ENCODE measurements at places on chromosomes 5 and 9.

GRCh38 chr9:38200431-38200830 lies 131.4 kb upstream of the SHB start:
- no peak for DNase-seq

DNA sequence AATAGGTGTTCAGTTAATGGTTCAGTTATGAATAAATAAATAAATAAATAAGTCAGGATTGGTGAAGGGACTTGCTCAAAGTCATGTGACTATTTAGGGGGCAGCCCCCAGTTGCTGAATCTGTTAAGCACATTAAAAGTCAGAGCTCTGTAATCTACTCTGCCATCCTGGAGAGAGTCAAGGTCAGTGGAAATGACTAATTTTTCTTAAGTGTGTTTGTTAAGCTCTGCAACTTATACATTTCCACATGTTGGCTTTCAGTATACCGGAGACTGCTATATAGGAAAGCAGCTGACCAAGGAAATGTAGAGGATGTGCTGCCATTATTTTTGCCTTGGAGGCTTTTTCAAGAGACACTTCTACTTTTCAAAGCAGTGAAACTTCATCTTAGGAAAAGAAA lies 57.9 kb downstream of the KIAA1958 start:
- no peak for DNase-seq

GRCh38 chr9:90783552-90783951 lies 18.1 kb upstream of the SYK start:
- DNase-seq = no peak

GRCh38 chr9:122239722-122240121 lies 11.0 kb upstream of the LHX6 start:
- DNase-seq = no peak

DNA sequence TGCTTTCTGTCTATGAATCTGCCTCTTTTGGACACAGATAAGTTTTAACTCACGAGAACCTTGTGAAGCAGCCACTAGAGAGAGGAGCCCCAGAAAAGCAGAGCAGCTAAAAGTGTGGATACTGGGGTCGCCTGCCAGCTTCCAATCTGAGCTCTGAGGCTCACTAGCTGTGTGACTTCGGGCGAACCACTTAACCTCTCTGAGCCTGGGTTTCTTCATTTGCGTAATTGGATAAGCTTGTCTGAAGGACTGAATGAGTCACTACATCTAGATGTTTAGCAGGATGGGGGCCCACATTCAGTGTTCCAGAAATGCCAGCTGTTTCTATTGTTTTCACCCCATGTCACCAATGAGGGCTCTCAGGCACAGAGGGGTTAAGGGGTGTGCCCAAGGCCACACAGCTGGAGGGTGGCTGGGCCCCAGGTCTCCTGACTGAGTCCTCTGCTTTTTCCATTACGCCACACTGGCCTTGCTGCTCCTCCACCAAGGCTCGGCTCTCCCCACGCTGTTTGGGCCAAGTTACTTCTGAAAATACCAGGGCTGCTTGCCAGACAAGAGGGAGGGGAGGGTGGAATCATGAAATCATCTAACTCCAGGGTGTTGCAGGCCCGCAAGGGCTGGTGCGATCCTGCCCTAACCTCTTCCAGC lies 36.2 kb downstream of the SH3PXD2B start:
- DNase-seq = no peak

- DNase-seq = no peak
These were observed 13.3 kb downstream of the MPDZ start for GRCh38 chr9:13266167-13266566.

GRCh38 chr9:77977210-77977611 lies 54.4 kb downstream of the GNAQ start:
- no peak for DNase-seq
